H9 (cell line): ENCODE measurements at places on chromosomes 11 and 22.

- DNase-seq, result no peak
These were observed 5.8 kb downstream of the MRPL23 start for GRCh38 chr11:1952806-1953482.

DNA sequence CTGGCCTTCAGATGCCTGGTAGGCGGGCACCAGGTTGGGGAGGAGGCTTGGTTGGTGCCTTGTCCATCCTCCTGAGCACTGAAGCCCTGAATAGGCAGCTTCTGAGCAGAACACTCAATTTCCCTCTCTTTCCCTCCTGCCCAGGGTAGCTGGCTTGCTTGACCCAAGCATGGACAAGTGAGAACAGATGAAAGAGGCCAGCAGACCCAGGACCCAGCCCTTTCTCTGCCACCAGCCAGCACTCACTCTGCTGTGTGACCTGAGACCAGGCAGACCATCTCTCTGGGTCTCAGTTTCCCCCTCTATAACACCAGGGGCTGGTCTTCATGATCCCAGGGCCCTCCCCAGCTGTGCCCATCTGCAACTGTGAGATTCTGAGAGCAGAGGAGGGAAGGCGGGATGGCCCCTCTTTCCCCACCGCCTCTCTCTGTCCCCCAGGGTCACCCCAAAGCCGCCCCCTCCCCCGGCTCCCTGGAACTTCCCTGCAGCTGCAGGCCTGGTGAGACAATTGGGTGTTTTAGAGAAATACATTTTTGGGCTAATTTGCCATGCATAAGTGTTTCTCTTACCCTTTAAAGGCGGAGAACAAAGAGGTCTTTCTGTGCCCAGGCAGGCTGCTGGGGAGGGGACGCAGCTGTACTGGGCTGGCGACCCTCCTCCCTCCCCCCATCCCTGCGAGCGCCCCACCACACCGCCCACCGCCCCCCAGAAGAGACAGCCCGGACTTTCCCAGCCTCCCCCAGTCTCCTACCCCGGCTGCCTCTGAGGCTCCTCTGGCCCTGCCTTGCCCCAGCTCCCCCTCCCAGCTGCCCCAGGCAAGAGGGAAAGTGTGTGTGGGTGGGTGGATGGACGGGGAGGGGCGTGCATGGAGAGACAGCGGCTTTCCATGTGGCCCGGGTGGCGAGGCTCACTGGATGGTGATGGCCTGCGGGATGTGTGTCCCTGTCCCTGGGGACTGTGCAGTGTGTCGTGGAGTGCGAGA is 30.8 kb upstream of the PICK1 start:
- no peak for DNase-seq

GRCh38 chr11:71481101-71481960 is 28.3 kb downstream of the NADSYN1 start:
- no peak for DNase-seq

DNA sequence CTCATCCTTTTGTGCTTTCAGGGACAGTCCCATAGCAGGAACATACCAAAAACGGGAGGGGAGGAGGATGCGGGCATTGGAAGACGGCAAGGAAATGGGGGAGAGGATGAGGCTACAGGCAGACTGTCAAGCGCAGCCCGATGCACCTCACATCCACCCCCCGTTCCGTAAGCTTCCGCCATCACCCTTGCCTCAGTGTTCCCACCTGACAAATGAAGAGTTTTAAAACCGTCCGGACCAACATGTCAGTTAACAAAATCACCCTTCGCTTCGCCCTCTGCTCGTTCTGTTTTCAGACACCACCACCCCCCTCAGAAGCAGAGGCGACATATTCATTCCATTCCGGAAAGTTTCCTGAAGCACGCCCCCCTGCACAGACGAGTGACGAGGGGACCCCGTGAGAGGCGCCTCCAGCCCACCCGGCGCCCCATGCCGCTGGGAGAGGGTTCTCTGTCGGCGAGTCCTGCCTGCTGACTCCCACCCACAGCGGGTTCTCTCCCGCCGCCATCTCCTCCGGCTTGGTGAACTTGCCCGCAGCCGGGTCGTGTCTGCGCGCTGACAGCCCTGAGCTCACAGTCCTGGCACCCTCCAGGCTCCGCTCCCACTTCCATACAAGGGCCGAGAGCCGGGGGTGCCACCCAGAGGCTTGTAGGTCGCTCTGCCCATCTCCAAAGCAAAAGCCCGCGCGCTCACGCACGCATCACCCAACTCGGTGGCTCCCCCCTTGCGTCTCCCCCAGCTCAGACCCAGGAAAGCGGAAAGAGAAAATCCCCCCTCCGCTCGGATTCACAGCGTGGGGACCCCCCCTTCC is 1.5 kb downstream of the IGSF9B start:
- DNase-seq, result no peak

DNA sequence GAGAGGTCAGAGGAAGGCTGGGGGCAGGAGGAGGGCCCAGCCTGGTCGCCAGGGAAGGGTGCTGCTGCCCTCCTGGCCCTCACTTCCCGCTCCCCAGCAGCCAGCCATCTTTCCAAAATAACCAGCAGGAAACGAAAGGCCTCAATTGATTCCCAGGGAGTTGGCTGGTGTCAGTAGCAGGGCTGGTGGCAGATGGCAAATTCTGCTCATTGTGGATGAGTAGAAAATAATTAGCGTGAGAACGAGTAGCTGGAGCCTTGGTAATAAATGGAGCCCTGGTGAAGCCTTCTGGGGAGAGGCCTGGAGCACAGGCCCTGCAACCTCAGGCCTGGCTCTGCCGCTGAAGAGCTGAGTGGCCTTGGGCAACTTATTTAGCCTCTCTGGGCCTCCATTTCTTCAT is 31.3 kb downstream of the DAGLA start:
- no peak for DNase-seq

GRCh38 chr11:118897721-118898310 is 14.1 kb downstream of the CXCR5 start:
- no peak for DNase-seq

DNA sequence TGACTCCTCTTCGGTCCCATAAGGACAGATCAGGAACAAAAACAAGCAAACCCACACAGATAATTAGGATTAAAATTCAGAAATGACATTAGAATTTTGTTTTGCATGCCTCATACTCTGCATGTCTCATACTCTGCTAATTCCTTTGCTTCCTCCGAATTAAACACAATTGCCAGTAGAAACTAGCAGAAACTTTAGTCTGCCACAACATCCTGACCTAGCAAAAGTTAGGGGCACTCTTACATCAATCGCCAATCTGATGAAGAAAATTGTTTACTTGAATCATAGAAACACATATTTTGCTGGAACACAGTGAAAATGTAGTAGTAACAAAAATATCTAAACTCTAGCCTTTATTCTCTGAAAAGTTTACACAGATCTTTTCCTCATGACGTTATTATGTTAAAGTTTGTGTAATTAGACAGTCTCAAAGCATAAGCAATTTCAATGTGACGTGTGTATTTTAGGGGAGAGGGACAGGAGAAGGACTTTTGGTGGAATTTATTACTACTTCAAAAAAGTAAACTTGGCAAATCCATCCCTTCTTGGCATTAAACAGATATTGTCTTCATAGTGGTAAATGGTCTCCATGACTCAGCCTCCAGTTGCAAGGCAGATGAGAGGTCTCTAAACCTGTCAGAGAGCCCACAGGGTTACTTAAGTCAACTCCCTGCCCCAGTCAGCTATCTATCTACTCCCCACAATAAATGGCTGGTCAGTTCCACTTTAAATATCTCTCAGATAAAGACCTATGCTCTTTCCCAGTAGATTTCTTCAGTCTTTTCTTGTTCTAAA is 249.8 kb upstream of the UBASH3B start:
- no peak for DNase-seq

- DNase-seq, result no peak
These were observed 21.4 kb downstream of the RELT start for GRCh38 chr11:73397468-73398131.

DNA sequence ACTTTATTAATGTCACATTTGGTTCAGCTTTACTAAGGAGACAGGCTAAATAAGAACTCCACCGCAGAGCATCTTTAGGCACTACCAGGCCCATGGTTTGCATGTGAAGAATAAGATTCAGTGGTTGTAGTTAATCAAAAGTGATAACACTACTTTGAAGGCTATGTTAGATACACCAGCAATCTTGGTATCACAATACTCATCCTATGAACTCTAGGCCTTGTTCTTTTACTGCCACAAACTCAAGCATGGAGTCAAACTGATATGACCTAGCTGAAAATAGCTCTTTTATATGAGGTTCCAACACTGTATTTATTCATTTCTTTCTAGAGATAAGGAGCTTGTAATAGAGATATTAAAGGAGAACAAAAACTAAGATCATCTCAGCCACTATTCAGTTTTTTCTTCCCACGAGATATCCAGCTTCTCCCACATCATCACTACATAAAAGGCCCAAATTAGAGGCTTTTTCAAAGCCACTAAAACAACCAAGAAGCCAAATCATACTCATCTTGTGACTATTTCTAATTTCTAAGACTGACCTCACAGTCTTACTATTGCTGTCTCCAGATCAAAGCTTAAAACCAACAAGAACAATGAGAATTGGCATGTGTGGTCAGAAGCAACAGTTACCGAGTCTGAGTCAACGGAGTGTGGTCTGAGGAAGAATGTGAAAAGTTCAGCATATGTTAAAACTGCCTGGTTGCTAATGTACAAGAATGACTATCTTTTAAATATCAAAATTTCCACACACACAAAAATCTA is 25.1 kb upstream of the GUCY1A2 start:
- DNase-seq, result no peak

GRCh38 chr11:100315946-100316345 is 371.1 kb upstream of the ARHGAP42 start:
- DNase-seq, result no peak

- no peak for DNase-seq
These were observed 49.6 kb downstream of the IGSF9B start for GRCh38 chr11:133907216-133907615.

DNA sequence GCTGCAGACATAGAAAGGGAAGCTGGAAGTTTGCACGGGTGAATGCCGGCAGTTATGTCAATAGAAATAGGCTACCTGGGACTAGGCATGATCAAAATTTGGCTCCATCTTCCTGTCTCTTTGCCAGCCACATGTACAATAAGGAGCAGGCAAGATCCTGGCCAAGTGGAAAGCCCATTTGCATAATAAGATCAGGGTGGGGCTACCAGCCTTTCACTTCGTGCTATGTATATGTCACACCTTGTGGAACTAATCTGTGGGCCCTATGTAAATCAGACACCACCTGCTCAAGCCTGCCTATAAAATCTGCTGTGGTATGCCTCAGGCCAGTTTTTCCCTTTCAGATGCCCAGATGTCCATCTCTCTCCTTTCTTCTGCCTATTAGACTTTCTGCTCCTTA is 79.3 kb upstream of the DRD2 start:
- DNase-seq, result no peak

DNA sequence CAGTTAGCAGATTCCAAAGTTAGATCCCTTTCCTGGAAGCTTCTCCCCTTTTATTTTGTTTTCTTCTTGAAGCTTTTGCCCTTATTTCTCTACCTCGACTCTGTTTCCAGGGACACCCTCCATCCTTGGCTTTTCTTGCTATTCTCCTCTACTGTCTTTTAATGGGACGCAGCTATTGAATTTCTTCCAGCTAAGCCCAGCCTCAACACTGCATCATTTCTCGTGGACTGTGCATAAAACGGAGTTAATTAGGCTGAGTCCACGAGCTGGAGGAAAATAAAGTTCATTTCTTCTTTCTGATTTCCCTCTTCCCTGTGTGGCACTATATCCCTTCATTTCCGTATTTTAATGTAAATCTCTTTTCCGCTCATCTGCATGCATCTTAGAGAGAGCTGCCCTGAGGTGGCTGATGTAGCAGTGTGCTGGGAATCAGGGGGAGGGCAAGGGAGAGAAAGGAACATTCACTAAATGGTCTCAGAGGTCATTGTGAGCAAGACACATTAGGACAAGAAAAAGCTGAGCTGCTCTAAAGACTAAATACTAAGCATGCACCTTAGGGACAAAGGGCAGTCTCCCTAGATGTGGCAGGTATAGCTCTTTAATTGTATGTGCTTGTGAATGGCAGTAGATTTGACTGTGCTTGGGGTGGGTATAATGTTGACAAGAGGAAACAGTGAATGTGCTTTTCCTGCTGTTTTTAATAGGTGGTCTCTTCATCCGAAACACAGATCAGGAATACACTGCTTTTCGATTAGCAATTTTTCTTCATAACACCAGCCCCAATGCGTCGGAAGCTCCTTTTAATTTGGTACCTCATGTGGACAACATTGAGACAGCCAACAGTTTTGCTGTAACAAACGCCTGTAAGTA is 1.9 kb downstream of the GRIA4 start:
- DNase-seq, result no peak

DNA sequence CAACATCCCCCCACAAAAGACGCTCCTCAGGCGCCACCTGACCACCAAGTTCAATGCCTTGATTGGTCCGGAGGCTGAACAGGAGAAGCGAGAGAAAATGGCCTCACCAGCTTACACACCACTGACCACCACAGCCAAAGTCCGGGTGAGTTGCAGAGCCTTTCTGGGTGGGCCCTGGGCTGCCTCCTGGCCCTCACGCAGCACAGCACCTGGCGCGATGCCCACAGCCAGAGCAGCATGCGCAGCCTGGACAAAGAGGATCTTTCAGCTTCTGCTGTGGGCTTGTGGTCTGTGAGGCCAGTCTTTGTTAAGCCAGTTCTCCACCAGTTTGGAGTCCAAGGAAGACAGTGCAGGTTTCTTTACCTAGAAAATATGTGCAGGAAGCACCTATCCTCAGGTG is 21.6 kb downstream of the CYB5R2 start:
- no peak for DNase-seq

GRCh38 chr11:30775233-30775522 is 189.0 kb upstream of the MPPED2 start:
- DNase-seq, result no peak

DNA sequence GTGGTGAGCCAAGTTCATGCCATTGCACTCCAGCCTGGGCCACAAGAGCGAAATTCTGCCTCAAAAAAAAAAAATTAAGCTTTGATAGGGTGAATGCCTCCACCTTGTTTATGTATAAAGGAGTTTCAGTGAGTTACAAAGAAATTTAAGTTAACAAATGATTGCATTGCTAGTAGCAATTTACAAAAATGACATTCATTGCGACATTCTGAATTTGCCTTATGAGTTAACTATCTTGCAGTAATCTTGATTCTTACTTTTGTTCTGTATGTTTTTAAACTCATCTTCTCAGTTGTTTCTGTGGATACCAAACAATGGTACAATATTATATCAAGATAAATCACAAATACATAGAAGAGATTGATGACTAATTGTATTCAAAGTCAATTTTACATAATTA is 207.0 kb downstream of the DDX10 start:
- DNase-seq, result no peak

- no peak for DNase-seq
These were observed 28.7 kb downstream of the CECR2 start for GRCh38 chr22:17397756-17398547.

GRCh38 chr11:128620309-128621100 is 33.1 kb upstream of the ETS1 start:
- no peak for DNase-seq
